Stimulated activated CD8-positive, alpha-beta memory T cell treated with anti-CD3 and anti-CD28 coated beads, Interleukin-2, amount 100 ng/mL, for 48 hours (primary cell): ENCODE measurements at places on chromosomes 7 and 10.

- no peak for DNase-seq
These were observed 871 bp downstream of the POP7 start for GRCh38 chr7:100706672-100707311.

DNA sequence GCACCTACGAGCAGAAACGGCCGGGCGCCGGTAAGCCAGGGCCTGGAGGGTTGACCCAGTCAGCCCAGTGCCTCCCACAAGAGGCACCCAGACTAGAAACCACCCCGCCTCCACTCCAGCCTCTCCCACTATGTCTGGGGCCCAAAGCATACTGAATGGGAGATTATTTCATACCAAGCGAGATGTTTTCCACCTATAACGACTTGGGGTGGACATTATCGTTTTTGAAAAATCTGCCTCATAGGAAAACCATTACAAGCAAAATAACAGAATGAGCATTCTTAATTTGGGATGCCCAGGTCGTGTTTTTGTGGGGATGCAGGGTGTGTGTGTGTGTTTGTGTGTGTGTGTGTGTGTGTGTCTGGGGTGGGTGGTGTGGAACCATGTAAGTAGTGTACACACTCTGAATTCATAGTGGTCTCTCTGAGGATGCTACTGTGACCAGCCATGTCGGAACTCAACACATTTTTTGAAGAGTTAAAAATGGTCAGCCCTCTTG, 1.6 kb downstream of the HOXA6 start:
- DNase-seq, result no peak

- DNase-seq, result no peak
These were observed 151.8 kb downstream of the WNT2 start for GRCh38 chr7:117171106-117171505.

- no peak for DNase-seq
These were observed 22.5 kb downstream of the LRRC27 start for GRCh38 chr10:132354356-132355094.

DNA sequence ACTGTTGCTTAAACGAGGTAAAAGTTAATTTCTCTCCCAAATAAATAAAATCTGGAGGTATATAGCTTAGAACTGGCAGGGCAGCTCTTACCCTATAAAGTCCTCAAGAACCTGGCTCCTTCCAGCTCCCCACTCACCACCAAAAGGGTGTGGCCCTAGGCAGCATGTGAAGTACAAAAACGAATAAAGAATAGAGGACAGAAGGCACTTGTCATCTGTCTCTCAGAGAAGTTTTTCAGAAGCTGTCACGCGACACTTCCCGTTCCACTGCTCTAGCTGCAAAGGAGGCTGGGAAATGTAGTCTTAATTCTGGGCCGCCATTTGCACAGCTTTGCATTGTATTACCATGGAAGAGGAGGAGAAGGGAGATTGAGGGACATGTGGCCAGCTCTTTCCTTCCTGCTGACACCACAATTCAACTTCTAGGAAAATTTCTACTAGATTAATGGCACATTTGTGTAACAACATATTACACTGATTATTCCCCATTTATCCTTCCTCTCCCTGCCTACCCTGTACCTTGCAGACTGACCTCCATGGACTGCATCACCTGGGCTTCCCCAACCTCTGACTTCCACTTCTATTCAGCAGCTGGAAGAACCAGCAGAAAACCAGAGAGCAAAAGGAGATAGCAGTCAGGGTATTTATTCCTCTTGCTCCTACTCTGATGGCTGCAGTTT, 62.2 kb downstream of the CCDC71L start:
- DNase-seq, result peak; percentile 22

DNA sequence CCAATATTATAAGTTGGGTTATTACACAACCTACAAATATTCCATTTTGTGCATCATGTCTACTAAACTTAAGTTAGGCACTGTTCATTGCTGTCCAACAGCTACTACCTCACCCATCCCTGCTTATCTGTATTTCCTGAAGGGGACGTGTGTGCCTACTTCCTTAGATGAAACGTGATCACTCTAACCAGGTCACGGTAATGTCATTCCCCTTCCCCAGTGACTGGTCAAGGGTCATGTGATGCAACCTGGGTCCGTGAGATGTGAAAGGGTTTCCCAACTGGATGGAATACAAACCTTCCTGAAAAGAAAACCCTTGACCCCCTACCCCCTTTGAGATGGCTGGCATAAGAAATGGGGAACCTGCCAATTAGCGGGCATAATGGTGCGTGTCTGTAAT, 1.6 kb upstream of the NSMCE4A start:
- no peak for DNase-seq

- no peak for DNase-seq
These were observed 80.5 kb upstream of the ETV1 start for GRCh38 chr7:14069961-14070360.

GRCh38 chr7:108265007-108265406, 134.8 kb upstream of the LAMB4 start:
- DNase-seq, result no peak

GRCh38 chr7:22990588-22990949, 23.4 kb downstream of the HYCC1 start:
- DNase-seq, result no peak

GRCh38 chr10:103836861-103837260, 18.5 kb downstream of the SH3PXD2A start:
- DNase-seq, result no peak

GRCh38 chr10:6399231-6399741, 180.8 kb downstream of the PRKCQ start:
- no peak for DNase-seq

DNA sequence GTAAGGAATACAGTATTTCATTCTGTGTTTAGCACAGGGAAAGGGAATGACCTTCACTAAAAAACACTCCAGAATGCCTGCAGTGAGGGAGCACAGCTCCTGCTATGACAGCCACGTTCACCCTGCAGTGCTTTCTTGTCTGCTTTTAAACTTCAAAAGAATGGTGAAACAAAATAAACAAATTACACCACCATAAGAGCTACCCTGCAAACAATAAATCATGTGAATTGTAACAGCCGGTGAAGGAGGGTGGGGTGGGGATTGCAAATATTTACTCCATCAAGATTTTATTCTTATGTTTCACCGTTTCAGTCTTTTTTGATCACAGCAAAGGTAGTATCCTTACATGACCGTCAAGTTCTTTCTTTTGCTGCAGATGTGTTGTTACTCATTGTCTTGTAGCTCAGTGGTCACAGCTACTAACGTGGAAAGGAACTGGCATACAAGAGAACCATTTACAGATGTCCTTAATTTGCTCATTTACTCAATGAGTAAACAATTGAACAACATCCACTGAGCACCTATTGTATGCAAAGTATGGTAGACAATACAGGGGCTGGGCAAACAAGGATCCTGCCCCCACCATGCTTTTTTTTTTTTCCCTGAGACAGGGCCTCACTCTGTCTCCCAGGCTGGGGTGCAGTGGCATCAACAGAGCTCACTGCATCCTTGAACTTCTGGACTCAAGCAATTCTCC, 4.1 kb upstream of the CHN2 start:
- DNase-seq, result no peak

GRCh38 chr10:56728349-56728748, 367.3 kb upstream of the ZWINT start:
- DNase-seq, result no peak

GRCh38 chr7:95972523-95972922, 200.2 kb downstream of the DYNC1I1 start:
- no peak for DNase-seq

GRCh38 chr10:77247031-77247990, 390.3 kb downstream of the KCNMA1 start:
- DNase-seq, result no peak

DNA sequence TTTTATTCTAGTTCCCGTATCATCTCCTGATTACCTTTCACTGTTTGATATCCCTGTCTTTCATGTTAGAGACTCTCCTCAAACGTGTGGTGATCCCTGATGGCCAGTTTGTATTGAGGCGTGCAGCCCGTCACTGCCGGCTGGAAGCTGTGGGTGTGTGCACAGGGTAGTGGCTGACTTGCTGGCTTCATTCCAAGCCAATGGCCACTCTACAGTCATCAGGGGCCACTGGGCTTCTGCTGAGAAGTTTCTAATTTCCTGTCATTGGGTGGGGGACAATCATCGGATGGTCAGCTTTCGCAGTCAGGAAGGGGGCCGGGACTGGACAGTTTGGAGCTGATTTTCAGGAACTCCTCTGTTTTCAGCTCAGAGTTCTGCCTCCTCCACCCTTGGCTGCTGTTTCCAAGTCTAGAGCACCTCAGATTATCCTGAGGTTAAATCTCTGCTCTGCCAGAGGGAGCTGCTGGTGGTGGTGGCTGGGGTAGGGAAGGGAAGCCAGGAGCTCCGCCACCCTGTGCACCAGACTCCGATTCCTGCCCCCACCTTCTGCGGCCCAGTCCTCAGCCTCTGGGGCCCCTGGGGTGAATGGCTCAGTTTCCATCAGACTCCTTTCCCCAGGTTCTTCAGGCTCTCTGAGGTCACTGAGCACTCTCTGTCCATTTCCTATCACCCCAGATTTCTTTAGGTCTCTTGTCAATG, 34.9 kb downstream of the BAIAP2L1 start:
- no peak for DNase-seq

DNA sequence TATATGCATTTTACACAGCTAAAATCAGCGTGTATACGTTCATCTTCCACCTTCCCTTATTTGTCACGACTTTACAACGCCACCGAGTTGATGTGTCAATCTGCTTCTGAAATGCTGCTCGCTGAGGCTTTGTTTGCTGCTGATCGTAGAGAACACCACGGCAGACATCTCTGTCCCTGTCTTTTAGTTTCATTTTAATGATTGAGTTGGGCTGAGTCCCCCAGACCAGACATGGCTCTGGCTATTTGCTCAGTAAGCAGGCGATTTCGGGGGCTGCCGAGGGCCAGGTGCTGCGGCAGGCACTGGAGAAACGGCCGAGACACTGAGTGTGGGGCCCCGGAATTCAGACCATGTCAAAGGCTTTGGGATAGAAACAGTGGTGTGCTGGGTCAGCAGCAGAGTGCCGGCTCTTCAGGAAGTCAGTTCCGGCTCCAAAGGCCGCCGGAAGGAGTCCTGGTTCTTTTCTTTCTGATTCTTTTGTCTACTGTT, 5.0 kb downstream of the LRRC27 start:
- no peak for DNase-seq

- no peak for DNase-seq
These were observed 99.9 kb downstream of the CREM start for GRCh38 chr10:35226507-35226906.
